Kasumi-1 (cell line): ENCODE measurements at places on chromosomes 5 and 9.
A peak's percentile ranks its signal among the peaks of the same experiment; 100 is the strongest.

- peak; percentile 90 for DNase-seq
Observed at GRCh38 chr5:94793113-94793815, 174.8 kb downstream of the SLF1 start.

DNA sequence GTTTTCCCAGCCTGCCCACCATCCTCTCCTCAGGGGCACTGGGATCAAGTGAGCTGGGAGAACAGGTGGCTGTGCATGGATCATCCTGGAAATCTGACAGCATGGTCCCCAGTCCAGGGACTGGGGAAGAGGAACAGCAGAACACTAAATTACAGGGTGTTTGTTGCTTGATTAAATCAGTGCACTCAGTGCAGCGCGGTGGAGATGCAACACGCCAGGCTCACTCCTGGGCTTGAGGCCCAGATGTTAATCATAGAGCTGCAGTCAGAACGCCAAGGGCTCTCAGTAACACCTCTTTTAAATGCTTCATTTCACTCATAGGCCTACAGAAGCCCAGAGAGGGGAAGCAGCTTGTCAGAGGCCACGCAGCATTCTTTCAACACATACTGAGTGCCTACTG is 14.2 kb upstream of the LARP1 start:
- no peak for DNase-seq

DNA sequence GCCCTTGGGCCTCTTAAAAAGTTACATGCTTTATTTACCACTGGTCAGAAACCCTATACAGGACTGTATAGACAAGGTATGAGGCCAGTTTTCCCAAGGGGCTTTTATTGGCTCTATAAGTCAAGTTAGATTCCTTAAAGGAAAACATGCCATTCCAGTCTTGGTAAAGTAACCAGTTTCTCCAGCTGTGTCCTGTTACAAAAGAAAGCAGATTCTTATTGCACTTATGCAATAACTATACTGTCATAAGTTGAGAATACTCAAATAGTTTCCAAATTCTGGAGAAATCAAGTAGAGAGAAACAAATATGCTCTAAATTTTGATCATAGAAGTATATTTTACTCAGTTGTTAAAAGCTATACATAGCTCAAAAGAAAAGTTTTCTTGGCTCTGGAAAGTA is 47.2 kb downstream of the PTGS1 start:
- no peak for DNase-seq

DNA sequence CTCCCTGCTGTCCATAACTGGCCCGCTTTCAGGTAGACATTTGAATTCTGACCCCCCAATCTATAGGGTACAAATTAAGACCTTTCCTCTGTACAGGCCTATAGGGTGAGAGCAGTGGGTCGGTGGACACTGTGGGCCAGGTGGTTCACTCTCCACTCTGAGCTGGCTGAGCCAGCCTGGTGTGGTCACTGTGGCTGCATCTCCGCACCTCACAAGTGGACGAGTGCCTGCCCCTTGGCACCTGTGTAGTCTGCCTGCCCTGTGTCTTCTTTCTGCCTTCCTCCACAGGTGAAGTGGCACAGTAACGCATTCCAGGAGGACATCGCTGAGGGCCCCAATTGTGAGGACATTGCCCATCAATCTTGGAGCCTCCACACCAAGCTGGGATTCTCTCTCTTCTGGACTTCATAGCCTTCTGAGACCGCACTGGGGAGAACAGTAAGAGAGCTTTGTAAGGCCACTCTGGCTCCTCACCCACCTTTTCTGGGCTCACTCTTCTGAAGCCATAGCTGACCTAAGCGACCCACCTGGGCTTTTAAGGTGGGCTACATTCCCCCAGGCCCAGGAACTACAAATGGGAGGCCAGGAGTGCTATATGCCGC is 33.5 kb upstream of the JADE2 start:
- DNase-seq = no peak

DNA sequence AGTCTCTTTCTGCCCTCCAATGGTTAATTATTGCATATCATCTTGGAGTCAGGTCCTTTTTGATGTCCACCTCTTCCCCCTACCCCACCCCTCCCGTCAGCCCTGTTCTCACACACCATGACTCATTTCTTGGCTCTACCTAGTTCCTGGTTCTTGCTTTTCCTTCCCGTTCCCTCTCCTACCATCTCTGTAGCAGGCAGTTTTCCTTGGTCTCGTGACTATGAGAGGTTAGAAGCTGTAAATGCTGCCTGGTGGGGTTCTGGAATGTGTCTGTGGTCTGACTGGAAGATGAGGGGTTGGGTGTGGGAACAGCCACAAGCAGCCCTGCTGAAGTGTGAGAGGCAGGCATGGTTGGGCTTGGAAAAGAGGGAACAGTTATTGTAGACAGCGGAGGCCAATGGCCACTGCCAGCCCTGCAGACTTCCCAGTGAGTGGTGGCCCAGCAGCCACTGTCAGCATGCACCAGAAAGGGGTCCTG is 18.2 kb downstream of the SLC22A5 start:
- peak; percentile 54 for DNase-seq

DNA sequence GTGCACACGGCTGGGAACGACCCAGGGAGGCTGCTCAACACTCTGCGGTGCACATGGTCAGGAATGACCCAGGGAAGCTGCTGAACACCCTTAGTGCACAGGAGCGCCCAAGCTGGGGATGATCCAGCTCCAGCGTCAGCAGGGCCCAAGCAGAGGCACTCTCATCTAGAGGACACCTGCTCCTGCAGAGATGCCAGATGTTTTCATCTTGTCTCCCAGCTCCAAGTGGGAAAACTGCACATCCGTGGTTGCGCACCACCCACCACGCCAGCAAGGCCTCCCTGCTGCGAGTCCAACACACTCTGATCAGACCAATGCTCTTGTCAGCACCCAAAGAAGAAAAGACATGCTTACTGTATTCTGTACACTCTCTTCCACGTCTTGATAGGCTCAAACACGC is 34.1 kb downstream of the UBE2QL1 start:
- no peak for DNase-seq

DNA sequence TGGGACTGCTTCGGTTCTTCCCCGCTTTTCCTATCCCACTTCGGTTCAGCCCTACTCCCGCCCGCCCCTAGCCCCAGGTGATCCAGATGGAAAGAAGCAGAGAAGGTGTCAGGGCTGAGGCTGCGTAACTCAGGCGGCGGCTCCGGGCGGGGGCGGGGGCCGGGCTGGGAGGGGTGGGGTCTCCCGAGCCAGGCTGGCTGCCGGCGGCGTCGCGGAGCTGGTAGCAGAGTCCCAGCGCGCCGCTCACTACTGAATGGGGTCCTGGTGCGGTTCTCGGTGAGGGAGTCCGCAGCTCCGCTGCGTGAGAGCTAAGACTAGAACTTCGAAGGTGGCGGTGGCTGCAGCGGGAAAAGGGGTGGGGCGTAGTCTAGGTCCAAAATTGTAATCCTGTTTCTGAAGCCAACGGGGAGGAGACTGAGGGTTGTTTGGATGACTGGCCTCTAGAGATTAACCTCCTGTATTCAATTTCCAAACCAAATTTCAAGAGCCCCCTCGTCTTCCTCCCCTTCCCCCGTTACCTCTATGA is 1.4 kb downstream of the PRR16 start:
- no peak for DNase-seq

DNA sequence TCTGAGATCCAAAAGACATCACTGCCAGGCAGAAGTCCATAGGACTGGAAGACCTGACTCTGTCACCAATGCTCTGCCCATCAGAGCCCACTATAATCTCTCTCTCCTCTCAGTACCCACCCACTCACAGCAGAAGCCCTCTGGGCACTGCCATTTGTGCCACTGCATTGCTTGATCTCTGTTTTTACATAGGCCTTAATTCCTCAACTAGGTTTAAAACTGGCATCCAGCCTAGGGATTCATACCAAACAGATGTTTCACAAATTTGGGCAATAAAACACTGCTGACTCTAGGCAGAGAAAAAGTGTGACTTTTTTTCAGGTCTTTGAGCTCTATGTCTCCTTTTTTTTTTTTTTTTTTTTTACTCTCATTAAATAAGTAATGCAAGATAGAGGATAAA is 91.1 kb upstream of the RANBP3L start:
- no peak for DNase-seq

- no peak for DNase-seq
Observed at GRCh38 chr9:137237759-137238726, 3.0 kb upstream of the TUBB4B start.

GRCh38 chr5:127871503-127872153 is 168.4 kb downstream of the CCDC192 start:
- no peak for DNase-seq

DNA sequence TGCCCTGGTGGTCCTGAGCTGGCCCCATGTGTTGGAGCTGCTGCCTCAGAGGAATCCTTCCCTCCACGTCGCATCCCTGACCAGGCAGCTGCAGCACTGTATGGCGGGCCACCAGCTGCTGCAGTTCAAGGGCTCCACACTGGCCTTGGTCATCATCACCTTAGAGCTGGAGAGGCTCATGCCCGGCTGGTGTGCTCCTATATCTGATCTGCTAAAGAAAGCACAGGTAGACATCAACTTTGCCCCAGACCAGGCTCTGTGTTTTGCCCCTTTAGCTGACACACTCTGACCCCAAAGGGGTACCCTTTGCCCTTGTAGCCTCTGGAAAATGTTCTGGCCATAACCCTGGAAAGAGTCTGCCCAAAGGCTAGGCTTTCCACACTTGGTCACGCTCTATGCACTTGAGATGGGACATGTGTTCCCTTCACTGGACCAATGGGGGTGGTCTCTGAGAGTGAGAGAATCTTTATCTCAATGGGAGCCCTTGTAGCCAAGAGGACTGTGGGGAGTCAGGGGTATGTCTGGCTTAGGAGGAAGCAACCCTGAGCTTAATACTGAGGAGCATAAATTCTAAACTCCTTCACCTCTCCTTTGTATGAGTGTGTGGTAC is 4.8 kb downstream of the CCNI2 start:
- no peak for DNase-seq

- DNase-seq = peak; percentile 53
Observed at GRCh38 chr5:20972419-20972925, 984.5 kb upstream of the CDH18 start.

DNA sequence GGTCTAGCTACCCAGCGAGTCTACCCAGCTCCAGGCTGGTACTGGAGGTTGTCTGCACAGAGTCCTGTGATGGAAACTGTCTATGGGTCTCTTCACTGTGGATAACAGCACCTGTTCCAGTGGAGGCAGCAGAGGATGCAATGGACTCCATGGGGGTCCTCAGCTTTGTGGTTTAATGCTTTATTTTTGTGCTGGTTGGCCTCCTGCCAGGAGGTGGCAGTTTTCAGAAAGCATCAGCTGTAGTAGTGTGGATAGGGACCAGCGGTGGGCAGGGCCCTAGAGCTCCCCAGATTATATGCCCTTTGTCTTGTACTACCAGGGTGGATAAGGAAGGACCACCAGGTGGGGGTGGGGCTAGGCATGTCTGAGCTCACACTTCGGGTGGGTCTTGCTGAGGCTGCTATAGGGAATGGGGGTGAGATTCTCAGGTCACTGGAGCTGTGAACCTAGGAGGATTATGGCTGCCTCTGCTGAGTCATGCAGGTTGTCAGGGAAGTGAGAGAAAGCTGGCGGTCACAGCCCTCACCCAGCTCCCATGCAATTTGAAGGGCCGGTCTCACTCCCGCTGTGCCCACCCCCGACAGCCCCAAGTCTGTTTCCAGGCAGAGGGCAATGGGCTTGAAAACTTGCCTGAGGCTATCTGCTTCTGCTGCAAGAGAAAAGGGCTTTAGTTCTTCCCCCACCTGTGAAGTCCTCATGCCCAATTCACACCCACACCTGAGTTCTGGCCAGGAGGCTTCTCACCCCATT is 397.1 kb downstream of the TLE1 start:
- no peak for DNase-seq

GRCh38 chr5:179411161-179411841 is 66.0 kb upstream of the ADAMTS2 start:
- DNase-seq = no peak

- no peak for DNase-seq
Observed at GRCh38 chr9:38692707-38693106, 27.2 kb downstream of the FAM240B start.

DNA sequence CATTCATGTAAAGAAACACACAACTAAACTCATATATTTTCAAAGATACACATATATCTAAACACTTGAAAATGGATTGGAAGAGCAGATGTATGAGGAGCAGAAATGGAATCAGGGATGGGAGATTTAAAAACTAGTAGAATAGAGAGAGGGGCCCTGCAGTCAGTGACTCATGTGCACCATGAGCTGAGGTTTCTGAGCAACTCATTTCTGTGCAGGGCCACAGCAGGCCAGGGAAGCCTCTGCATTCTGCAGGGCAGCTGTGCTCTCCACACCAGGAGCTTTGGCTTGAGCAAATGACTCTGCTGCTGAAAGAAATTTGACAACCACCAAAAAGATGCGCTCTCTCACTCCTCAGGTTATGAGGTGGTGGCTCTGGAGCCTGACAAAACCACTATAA is 27.1 kb downstream of the LHX6 start:
- DNase-seq = peak; percentile 33

- DNase-seq = no peak
Observed at GRCh38 chr9:108665521-108666239, 190.1 kb downstream of the ACTL7B start.

GRCh38 chr5:123605822-123606221 is 93.8 kb downstream of the CSNK1G3 start:
- no peak for DNase-seq

- DNase-seq = no peak
Observed at GRCh38 chr9:72038408-72038807, 22.0 kb downstream of the C9orf57 start.

DNA sequence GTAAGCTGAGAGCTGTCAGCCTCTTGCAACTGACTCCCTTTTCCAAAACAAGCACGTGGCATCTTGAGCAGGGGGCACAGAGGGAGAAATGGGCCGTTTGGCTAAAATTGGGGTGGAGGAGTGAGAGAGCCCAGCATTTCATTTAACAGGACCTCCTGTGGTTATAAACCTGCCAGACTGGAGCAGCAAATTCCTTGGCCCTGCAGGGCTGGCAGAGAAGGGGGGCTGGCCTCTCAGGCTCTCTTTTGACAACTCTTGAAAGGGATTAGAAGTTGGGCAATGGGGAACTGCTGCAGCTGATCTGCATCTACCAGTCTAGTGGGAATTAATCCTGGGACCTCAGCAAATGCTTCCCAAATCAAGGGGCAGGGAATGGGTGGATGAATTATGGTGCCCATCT is 7.2 kb upstream of the POU4F3 start:
- DNase-seq = no peak

- DNase-seq = no peak
Observed at GRCh38 chr9:94153905-94154304, 69.6 kb downstream of the PTPDC1 start.
